ENCODE measurements at places on chromosomes 1 and 21.

- no peak for DNase-seq
Observed at GRCh38 chr1:183983371-183984105, 54.0 kb downstream of the COLGALT2 start.

GRCh38 chr1:92877081-92877711 is 45.4 kb downstream of the RPL5 start:
- DNase-seq = no peak

GRCh38 chr1:18256282-18257235 is 149.0 kb downstream of the IGSF21 start:
- DNase-seq = peak; percentile 63

GRCh38 chr1:217895841-217896240 is 264.7 kb downstream of the SPATA17 start:
- DNase-seq = no peak

- DNase-seq = no peak
Observed at GRCh38 chr1:44798481-44799365, 1.5 kb upstream of the PLK3 start.

DNA sequence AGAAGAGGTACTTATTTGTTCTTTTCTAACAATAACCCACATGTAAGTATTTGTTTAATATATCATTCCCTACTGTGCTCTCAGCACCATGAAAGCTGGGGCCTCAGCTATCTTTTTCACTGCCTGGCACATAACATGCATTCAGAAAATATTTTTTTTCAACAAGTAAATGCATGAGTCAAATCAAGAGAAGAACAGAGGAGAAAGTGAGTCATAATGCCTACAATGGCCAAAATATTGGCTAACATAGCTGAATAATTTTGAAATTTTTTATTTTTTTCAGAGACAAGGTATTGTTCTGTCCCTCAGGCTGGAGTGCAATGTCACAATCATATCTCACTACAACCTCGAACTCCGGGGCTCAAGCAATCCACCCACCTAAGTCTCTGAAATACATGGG is 252.2 kb upstream of the ADAMTS5 start:
- DNase-seq = no peak

DNA sequence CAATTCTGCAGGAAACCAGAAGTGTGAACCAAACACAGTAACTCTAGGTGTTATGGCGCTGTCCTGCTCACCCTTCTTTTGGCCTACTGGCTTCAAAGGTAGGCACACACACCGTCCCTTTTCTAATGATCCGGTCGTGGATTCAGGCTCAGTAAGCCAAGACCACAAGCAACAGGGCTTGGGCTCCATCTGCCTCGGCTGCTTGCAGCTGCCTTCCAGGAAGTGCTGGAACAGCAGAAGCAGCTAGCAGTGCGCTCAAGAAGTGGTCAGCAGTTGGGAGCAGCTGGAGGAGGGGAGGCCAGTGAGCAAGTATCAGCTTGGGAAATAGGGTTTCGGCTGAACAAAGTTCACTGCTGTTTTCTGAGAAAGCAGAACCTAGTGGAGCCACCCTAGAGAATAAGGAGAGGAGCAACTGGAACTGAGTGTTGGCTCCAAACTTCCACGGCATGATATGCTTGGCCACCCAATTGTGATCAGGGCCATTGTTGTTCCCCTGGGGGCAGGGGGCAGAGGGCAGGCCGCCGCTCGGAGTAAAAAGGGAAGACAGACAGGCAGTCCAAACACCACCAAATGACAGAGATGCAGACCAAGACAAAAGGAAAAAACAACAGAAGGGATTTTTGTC is 173.4 kb downstream of the TOMM20 start:
- no peak for DNase-seq

- no peak for DNase-seq
Observed at GRCh38 chr21:45356251-45356650, 48.7 kb upstream of the COL18A1 start.

DNA sequence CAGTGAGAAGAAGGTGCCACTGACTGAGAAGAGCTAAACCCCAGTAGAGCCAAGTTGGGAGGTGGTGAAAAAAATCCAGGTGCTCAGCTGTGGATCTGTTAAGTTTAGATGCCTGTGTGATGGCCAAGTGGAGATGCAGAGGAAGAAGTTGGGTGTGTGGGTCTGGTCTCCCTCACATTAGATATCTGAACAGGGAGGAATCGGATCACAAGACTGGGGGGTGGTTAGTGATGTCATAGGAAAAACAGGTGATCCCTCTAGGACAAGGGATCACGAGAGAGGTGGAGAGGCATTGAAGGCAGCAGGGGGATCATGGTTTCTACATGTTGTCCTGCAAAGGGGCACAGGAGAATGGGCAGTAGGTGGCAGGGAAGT is 22.6 kb downstream of the KCNK1 start:
- DNase-seq = no peak

GRCh38 chr1:203290261-203291089 is 14.8 kb upstream of the BTG2 start:
- peak; percentile 99 for DNase-seq

DNA sequence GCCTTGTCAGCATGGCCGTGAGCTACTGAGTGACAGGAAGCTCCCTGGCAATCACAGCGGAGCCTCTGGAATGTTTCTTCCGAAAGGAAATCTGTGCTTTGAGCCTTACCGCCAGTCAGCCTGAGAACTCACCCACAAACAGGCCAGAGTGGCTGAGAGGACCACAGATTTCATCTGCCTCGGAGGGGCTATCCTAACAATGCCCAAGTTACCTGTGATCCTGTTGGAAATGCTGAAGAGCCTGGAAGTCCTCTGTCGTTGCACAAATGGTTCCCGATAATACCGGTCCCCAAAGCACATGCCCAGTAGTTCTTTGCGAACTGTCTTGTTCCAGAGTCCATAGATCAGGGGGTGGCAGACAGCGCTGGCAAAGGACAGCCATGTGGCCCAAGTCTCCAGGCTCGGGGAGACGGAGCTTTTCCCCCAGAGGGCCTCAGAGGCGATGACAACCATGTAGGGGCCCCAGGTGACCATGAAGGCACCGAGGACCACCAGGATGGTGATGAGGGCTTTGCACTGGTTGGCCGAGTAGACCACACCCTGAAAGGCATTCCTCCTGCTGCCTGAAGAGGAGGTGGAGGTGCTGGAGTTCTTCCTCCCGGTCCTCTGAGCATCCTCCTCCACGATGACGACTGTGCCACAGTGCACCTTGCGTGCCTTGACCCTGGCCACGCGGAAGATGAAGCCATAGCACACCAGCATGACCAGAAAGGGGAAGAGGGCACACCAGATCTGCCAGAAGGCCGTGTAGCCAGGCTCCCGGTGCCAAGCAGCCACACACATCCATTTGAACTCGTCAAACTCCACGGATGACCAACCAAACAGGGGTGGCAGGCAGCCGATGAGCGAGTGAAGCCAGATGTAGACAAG is 40.2 kb downstream of the GPR161 start:
- no peak for DNase-seq

DNA sequence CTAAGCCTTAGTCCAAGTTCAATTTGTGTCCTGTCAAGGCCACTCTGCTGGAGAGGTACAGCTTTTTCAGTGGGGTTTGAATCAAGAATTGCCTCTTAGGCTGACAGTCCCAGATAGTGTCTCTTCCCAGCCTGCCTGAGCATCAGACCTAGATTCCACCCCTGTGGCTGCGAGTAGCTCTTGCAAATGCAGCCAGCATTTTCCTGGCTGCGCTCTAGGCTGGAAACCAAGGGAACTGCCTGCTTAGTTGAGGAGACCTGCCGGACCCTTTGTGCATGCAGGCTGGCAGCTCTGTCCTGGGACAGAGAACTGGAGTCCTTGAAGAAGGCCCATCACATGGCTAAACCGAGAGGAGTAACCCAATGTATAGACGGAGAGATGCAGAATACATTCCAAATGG is 293.7 kb downstream of the PCP4 start:
- no peak for DNase-seq

DNA sequence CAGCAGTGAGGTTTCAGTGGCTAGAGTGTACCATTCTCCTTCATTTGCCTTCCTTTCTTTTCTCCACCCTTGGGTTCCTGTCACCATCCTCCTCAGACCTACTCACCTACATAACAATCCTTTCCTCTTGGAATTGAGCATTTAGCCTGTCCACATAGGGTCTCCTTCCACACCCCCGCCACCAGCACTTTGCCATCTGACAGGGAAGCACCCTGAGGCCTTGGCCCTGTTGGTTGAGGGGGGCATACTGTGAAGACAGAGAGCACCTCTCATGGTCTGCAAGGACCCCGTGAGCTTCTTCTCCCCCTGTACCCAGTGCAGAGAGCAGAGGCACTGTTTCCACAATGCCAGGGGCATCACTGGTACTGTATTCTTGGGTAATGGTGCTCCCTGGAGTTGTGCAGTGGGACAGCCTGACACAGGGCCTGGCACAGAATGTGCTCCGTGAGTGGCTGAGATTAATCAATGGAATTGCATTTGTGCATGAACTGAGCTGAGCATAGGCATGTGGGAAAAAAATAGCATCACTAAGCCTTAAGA is 14.9 kb upstream of the SLC5A9 start:
- no peak for DNase-seq

DNA sequence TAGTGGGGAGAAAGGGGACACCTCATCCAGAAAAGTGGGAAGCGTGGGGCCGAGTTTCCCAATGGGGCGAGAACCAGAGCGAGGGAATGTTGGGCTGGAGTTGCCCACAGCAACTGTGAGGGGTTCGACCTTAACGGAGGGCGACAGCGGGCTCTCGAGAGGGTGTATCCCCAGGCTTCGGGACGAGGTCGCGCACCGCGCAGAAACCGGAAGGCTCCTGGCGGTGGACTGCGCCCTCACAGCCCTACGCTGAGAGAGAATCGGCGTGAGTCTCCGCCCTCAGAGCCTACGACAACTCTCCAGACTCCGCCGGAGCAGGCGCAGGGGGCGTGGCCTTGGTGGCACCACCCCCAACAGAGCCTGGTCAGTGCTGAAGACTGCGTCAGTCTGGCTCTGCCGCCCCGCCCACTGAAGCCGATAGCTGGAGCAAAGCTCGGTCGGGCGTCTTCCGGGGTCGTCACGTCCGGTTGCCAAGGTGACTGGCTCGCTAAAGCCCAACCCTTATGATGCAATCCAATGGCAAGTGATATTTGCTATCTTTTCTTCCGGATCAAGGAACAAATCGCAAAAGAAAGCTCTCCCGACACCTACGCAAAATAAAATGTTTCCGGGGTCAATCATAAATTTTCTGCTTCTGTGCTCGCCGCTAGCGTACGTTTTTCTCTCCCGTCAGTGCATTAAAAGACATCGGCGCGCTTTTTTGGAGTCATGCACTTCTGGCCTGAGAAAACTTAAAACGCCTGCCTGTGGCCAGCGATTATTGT is at the start of gene LRIF1:
LRIF1 (minus strand) TSS at position 232 of the 764 bp plus-strand sequence. CDS start 234 bp downstream, outside the sequence.
- DNase-seq = peak; percentile 100

DNA sequence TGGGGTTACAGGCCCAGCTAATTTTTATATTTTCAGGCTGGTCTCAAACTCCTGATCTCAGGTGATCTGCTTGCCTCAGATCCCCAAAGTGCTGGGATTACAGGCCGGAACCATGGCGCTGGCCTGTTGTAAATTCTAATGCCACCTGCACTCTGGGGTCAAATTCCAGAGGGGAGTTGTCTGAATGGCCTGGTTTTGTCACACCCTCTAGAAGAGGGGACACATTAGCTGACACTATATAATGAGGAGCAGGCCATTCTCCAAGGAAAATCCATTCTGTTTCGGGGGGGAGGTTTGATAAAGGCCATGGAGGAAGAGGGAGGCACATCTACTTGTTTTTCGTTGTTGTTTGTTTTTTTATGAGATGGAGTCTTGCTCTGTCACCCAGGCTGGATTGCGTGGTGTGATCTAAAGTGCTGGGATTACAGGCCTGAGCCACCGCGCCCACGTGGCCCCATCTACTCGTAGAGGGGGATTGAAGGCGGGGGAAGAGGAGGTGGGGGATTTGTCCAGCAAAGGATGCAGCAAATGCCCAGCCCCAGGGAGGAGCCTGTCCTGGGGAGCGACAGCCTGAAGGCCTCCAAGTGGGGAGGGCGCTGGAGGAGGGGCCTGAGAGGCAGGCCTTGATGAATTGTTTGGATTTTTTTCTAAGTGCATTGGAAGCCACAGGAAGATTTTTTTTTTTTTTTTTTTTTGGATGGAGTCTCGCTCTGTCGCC is 78.4 kb upstream of the SLC45A1 start:
- DNase-seq = no peak

DNA sequence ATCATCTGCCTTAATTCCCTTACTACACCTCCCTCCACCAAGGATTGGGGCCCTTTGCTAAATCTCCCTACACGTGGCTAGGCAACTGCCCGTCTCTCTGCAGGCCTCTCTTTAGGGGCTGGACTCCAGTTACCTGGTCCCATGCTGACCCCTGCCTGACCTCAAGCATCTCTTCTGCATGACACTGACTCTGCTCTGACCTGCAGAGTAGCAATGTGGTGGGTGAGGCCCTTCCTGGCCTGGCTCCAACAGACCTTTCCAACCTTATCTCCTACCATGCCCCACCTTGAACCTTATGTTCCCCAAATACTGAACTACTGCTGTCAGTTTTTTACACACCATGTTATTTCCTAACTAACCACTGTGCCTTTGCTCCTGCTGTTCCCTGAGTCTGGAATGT is 45.9 kb upstream of the EPS15 start:
- DNase-seq = no peak

DNA sequence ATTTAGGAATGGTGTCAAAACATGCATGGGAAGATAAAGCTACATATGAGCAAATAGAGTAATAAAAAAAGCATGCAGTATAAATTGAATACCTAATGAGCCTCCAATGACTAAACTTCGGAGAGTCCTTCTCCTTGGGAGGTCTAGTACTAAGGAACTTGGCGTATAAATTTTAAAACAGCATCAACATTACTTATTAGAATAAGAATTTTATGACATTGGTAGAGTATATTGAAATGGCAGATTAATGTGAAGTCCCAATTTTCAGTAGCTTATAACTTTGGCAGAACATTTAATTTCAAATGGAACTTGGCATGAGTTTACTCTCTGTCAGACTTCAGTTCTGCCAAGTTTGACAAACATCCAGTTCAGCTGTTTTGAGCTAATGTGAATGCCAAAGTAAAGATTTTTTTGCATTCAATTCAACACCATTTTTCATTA is 104.7 kb upstream of the RGS18 start:
- no peak for DNase-seq

DNA sequence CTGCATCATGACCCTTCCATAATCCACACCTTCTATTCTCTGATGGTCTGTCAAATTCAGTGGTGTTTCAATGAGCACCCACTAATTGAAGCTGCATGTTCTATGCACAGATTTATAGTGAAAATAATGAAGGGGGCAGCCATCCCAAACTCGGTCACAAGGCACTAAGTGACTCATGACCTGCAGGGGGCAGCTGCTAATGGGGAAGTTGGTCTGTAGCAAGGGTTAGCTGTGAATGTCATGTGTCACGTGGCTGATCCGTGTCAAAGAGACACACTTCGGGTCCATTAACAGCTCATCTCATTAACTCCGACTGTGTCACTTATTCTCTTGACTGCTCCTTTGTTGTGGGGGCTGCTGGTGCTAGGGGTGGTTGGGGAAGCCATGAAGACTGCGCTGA is 306.6 kb downstream of the PCP4 start:
- DNase-seq = no peak

DNA sequence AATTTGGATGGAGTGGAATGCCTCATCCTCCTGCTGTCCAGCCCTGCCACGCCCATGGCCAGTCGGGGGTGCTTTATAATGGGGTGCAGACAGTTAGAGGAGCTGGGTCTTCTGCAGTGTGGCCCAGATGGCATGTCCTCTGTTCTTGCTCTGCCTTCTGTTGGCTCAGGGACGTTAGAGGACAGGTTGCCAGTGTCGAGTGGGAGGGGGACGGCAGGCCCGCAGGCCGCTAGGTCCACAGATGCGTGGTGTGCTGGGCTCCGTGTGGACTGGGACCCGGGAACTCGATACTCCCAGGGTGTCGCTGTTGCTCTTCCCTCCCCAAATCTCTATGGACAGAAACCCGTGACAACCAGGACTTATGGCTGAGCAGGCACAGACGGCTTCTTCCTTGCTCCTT is 33.3 kb downstream of the SIM2 start:
- DNase-seq = no peak

GRCh38 chr1:234776876-234777855 is 167.2 kb upstream of the IRF2BP2 start:
- no peak for DNase-seq
